ENCODE measurements at places on chromosomes 16 and 17. TPM values are rescaled to one million over a fixed set of nuclear protein-coding genes. Genes with fewer than 3 reads are reported as not detected.

DNA sequence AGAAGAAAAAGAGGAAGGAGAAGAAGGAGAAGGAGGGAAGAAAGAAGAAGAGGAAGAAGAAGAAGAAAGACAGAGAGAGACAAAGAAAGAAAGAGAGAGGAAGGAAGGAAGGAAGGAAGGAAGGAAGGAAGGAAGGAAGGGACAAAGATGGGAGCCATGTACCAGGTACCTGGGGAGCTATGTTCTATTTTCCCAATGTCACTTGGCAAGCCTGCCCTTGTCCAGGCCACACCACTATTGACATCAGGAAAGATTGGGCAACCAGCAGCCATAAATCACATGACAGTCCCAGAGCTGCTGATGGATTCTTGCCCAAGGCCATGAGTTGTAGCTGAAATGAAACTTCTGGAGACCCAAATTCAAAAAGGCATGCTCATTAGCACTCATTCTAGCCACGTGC lies 2.7 kb upstream of the CES1 start:
- DNase-seq, result no peak

DNA sequence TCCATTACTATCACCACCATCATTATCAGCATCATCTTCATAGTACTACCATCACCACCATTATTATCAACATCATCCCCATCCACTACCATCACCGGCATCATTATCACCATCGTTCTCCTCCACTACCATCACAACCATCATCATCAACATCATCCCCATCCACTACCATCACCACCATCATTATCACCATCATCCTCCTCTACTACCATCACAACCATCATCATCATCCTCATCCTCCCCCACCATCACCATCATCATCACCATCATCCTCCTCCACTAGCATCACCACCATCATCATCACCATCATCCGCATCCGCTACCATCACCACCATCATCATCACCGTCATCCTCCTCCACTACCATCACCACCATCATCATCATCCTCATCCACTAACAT lies 639.8 kb upstream of the RBFOX1 start:
- no peak for DNase-seq

The C16orf92 gene
- total RNA-seq, result not detected

DNA sequence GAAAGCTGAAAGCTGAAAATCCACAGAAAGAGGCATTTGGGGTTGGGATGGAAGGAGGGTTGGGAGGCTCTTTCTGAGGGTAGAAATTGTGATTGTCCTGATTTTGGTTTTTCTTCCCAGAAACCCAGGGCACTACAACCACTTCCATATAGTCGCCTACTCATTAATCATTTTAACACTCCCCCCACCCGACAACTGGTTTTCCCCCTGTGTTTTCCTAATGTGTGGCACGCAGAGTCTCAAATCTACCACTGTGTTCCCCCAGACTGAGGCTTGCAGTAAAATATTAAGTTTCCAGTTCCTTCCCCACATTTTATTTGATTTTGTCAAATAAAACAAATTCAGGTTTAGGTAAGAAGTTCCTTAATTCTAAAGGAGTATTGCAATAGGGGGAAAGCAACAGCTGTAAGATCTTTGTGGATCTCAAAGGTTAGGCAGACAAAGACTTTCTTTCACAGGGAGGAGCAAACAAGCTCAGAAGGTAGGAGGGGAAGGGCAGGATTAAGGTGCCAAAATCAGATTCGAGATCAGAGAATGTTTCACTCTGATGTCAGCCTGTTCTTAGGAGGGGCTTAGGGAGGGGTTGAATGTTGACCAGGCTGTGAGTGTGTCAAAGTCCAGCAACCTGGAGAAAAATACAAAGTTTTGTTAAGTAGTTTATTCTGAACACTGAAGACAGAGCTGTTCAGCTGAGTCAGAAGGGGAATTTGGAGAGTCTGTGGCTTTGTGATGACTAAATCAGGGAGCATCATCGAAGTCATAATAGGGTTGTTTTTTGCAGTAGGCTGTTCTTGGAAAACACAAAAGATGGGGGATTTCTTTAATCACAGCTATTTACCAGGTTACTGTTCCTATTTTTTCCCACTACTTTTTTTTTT lies 3.6 kb downstream of the ZNF267 start:
- no peak for DNase-seq

- DNase-seq, result no peak
These were observed 48.5 kb downstream of the ARHGAP27 start for GRCh38 chr17:45384047-45384788.

- no peak for DNase-seq
These were observed 31.4 kb upstream of the MEAK7 start for GRCh38 chr16:84535851-84536250.

GRCh38 chr16:7452090-7452489 lies 119.4 kb downstream of the RBFOX1 start:
- no peak for DNase-seq

- no peak for DNase-seq
These were observed 743 bp downstream of the ZNF624 start for GRCh38 chr17:16652847-16653366.

The ABCC6 gene
- total RNA-seq, result 0.41 TPM

DNA sequence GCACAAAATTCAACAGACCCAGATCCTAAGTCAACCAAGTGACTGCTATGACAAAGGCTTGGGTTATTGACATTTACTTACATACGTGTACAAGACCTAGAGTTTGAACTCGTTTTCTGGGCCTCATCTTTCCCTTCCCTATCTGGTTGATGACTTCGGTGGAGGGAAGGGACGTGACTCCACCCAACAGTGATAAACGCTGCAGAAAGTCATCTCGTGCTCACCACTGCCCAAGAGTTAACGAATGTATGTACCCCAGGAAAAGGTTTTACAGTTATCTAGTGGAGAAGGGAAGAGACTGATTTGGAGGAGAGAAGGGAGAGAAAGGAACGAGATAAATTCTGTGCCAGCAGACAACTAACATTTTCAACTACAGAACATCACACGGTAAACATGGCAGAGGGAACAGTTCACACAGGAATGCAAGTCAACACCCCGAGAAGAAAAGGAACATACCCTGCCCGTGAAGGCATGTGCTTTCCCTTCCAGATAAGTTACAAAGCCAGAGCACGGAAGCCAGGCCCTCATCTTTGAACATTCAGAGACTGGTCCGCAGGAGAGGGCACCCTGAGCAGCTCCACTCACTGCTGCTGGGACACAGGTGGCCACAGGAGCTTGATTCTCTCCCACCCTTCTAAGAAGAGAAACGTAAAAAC lies 13.9 kb upstream of the CYTH1 start:
- DNase-seq, result no peak

GRCh38 chr16:60792437-60792836 lies 1243.8 kb downstream of the CDH8 start:
- DNase-seq, result no peak

DNA sequence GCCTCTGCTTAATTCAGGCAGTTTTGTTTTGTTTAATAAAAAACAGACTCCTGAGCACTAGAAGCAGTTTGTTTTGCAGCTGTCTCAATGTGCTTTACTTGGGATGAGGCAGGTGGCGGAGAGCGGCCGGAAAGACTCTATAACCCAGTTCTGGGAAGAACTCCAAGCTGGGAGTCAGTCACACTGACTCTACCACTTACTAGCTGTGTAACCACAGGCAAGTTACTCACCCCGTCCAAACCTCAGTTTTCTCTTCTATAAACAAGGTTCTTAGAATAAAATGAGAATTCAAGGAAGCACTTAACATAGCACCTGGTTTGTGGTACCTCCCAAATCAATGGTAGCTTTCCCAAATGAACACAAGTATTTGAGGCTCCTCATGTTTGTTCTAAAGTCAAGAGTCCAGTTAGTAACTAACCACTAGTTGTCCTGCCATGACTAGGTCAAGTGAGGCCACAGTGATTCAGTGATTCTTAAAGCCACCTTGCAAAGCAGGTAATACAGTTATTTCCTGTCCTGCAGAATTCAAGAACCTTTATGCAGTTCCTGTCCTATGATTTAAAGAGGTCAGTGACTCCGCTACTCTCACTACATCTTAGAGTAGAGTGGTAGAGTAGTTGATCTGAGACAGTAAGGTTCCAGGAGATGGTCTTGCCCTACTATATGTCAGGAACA lies 2.7 kb downstream of the TXNDC17 start:
- DNase-seq, result no peak

GRCh38 chr17:19426631-19427030 lies 15.6 kb downstream of the RNF112 start:
- DNase-seq, result no peak

The GNPTG gene
- total RNA-seq, result 17.9 TPM

DNA sequence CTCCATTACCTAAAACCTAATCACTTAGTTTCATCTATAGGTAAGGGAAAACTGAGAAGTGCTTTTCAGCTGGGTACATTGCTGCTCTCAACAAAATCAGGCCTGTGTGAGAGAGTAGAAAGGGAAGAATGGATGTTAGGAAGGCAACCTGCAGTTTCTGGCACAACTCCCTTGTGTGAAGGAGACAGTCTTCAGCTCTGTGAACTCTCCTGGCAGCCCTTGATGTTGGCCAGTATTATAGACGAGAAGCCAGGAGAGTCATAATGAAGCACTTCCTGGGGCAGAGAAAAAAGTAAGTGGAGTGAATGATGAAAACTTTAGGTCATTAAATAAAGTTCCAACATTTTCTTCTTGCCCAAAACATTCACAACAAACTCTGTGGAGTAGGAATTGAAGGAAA lies 260.1 kb downstream of the IRX3 start:
- DNase-seq, result no peak

The PIK3R5 gene
- total RNA-seq, result 0.41 TPM

DNA sequence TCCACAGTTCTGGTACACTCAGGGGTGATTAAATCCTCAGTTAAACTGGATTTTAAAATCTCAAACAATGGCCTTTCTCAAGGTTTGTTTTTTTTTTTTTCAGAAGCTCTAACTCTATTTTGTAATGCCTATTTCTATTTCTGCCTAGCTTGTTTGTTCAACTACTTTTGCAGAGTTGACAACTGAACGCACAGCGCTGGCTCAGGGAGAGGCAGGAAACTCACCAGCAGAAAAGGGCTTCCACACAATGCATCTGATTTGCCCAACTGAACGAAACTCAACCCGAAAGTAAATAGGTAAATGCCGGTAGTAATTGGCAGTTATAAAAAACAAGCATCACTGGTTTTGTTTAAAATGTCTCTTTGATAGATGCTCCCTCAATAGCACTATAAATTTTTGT lies 52.7 kb upstream of the CNEP1R1 start:
- DNase-seq, result no peak

- no peak for DNase-seq
These were observed 21.3 kb upstream of the GAA start for GRCh38 chr17:80080081-80080480.

The CD79B gene
- total RNA-seq, result under 0.01 TPM

The MC1R gene
- 3.3 TPM for total RNA-seq

All from frontal cortex (tissue), 4 donors.